ENCODE measurements at places on chromosomes 5 and 9.

DNA sequence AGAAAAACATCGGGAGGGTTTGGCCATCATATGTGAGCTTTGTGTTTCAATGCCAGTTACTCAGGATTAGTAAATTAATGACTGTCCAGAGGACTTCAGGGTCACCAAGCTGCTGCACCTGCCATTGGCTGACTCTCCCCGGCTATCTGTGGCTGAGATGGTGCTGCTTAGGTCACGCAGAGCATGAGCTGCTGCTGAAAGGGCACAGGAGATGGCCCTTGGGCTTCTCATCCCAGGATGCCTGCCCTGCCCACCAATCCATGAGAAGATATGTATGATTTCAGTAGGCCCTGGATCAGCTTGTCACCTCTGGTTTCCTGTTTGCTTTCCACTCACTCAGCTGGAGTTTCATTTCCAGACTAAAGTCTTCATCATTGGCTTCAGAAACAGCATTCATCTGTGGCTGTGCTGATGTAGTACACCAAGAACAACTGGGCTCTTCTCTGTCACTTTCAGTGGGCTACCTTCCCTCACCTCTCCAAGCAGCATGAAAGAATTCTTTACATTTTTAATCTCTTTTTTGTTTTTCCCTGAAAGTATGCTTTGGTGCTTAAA is 2.4 kb upstream of the CATSPER3 start:
- DNase-seq = no peak

DNA sequence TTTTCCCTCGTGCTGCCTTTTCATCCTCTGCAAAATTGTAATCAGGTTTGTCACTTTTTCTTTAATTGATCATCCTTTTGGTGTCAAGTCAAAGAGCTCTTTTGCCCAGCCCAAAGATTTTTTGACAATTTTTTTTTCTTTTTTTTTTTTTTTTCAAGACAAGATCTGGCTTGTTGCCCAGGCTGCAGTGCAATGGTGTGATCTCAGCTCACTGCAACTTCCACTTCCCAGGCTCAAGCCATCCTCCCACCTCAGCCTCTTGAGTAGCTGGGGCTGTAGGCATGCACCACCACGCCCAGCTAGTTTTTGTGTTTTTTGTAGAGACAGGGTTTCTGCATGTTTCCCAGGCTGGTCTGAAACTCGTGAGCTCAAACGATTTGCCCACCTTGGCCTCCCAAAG is 36.7 kb downstream of the CDK7 start:
- no peak for DNase-seq

- DNase-seq = no peak
Observed at GRCh38 chr5:137306903-137307302, 192.2 kb downstream of the SPOCK1 start.

DNA sequence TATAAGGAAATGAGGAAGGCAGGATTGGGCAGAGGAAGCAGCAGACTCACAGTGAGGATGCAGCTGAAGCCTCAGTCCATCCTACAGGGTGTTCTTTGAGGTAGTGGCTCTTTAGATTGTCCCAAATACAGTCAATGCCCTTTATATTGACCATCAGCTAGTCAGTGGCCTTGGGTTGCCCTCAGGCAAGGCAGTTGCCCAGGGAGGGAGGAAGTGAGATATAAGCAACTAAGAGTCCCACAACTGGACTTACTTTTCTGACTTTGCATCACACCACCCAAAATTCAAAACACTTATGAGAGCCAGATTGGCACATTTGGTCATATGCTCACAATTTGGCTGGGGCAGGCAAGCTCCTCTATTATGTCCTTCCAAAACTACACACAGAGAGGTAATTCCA is 9.4 kb upstream of the SLC12A2 start:
- DNase-seq = no peak

DNA sequence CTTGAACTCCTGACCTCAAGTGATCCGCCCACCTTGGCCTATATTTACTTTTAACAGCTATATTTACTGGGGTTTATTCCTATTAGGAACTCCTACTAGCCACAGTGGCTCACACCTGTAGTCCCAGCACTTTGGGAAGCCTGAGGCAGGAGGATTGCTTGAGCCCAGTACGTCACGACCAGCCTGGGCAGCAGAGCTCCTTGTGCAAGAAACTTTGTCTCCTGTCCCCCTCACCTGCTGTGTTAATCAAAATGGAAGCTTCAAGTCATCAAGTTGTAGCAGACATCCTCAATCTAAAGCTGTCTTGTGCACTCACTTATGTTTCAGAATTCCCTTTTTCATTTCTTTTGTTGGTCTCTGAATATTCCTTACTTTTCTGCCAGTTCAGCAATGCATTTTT is 15.0 kb upstream of the SPRY4 start:
- DNase-seq = no peak

- DNase-seq = no peak
Observed at GRCh38 chr9:133845440-133845839, 107.3 kb upstream of the SARDH start.

DNA sequence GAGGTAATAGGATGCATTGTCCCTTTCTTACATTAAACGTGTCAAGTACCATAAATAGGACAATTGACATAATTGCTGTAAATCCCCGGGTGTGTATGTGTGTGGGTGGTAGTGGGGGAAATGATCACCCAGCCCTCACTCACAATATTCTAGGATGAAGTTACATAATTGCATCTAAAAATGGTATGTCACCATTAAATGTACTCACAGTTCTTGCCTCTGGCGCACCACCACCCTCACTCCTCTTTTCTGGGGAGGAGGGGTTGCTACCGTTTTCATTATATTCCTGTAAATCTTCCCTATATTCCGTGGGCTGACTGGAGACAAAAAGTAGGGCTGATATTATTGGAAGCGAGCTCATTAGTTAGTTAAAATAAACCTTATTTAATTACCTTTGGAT is 563.8 kb downstream of the TLR4 start:
- no peak for DNase-seq

DNA sequence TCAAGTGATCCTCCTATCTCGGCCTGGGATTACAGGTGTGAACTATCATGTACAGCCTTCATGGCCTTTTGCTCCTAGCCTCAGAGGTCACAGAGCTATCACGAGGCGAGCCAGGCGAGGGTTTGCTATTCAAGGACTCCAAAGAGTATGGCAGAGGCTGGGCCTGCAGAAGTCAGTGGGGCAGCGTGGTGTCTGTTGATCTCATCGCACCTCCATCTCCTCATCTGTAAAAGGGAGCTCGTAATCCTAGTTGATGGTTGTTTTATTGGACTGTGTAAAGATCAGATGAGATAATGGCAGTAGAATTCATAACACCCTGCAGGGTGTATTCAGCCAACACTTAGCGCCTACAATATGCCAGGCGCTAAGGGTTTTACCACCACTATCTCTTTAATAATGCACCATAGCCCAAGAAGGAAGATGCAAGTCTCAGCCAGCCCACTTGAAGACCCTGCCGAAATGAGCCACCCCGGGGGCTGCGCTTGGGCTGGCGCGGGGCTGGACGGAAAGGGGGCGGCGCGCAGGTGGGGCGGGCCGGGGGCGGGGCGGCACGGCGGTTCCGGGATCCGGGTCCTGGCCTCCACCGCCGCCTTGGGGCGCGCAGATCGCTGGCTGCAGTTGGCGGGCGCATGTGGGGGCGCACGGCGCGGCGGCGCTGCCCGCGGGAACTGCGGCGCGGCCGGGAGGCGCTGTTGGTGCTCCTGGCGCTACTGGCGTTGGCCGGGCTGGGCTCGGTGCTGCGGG is at the start of gene GALNT12:
TSS of gene GALNT12 (plus strand) at position 601 of the 744 bp plus-strand sequence. CDS start at position 630, 29 bp downstream.
- DNase-seq = peak; percentile 71

DNA sequence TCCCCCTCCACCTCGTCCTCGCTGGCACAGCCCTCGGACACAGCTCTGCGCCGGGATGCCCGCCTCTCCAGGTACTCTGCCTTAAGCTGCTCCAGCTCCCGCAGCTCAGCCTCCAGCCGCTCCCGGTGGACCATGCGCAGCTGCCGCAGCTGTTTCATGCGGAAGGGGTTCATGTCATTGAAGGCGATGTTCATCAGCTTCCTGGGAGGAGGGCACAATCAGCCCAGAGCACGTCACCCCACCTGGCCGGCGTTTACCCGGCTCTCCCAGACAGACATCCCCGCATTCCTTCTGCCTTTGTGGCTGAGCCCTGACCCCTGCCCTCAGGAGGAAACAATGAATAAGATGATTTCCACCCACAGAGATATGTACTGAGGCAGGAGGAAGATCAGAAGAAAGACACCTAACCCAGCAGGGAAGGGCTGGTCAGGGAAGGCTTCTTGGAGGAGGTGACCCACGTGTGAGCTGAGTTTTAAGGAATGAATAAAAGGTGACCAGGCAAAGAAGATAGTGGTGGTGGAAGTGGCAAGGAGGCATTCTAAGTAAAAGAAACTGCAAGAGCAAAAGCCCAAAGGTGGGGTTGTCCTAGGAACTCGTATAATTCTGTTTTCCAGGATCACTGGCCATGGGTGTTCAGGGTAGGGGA is 7.1 kb upstream of the CORO2A start:
- DNase-seq = no peak

GRCh38 chr5:94893412-94894135 is 275.1 kb downstream of the SLF1 start:
- DNase-seq = peak; percentile 3

- DNase-seq = no peak
Observed at GRCh38 chr9:108073823-108074222, 584.3 kb upstream of the KLF4 start.

GRCh38 chr5:106691701-106692100 is 979.0 kb downstream of the EFNA5 start:
- no peak for DNase-seq

DNA sequence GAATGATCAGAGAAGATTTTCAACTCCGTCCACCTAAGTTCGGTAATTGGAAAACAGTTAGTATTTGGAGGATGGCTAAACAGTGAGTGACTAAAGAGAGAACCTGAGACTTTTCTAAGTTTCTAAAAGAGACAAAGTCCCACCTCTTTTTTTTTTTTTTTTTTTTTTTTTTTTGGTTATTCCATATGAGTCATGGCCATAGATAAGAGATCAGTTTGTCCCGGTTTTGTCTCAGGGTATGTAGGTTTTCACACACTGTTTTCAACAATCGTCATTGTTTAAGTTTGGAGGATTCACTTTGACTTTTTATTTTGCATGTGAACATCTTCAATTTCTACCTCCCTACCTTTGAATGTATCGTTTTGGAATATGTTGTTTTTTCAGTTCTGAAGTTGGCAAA is 85.9 kb downstream of the NTRK2 start:
- DNase-seq = no peak

DNA sequence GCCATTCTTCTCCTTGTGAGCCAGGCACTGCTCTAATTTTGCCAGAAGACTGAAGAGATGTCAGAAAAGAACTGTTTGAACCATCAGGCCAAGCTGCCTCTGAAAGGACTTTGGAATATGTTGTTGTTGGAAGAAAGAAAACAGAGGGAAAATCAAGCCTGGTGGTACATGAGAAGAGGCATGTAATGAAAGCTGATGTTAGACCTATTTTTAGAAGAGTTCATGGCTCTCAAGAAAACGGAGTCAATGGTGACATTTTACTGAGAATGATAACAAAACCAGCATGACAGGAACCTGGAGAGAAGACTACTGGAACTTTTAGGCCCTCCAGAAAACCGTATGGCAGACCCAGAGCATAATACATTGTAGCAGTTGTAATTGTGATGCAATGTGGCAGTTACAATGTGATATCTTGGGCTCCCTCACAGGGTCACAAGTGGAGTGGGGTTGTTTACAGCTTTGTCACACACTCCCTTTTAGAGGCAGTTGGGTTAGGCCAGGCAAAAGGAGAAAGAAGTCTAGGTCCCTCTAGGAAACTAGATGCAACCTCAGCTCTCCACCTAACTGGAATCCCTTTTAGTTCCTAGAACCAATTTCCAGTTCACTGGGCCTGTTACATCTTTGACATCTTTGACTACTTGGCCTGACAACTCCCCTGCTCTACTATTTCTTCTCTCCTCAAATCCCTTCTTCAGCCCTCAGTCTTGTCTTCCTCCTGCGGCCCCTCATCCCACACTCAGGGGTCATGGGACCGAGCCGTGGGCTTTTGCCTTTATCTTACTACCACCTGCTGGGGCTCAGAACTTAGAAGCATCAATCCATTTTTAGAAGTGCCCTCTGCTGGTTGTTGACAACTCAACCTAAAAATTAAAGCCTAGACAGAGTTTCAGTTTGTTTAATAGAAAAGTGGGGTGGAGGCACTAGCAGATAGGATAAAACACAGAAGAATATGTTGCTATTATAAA is 61.2 kb upstream of the JAK2 start:
- DNase-seq = no peak

DNA sequence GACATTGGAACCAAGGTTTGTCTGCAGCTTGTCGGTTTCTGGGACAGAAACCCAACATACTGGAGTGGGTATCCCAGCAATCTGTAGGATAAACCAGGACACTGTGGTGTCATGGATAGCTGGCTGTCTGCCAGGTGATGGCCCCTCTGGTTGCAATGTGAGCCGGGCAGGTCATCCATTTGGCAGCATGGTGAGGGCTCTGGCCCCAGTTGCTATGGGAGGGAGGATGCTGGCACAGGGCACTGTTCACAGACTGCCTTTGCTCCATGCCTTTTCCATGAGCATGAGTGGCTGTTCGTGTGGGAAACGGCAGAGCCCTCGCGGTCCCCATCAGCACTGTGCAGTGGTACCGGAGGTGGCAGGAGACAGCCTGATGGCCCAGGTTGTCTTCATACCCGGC is 6.4 kb downstream of the S1PR3 start:
- no peak for DNase-seq

DNA sequence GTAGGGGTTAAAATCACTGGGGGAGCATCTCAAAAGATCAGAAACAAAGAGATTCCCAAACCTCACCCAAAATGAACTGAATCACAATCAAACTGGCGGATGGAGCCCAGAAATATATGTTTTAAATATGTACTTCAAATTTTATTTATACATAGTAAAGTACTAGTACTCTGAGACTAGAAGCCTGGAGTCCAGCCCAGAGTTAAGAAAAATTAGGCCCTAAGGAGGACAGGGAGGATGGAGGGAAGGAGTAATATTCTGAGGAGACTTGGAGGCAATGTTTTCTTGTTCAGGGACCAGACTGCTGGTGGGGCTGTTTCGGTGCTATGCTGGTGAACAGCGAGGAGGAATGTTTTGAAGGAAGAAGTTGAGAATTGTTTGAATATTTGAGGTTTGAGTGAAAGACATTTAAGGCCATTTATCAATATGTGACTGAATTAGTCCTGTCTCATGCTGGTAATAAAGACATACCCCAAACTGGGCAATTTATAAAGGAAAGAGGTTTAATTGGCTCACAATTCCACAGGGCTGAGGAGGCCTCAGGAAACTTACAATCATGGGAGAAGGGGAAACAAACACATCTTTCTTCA is 552.4 kb upstream of the DAB2 start:
- no peak for DNase-seq

DNA sequence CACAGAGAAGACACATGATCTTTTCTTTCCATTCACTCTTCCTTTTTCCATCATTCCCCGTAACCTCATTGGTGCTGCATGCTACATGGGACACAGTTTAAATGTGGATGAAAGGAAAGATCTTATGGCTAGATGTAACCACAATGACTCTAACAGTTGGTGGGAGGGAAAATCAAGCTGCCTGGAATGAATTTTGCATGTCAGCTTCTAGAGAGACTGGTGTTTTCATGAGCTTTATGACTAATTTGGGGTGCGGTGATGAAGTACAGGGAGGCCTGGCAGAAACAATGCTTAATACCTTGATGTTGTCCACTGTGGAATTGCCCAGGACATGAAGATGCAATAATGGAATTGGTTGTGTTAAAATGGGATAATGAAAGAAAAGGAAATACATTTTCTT is 55.9 kb upstream of the MYO10 start:
- no peak for DNase-seq

Data from NCI-H345 (cell line).